ENCODE measurements at places on chromosomes 11 and 22.

DNA sequence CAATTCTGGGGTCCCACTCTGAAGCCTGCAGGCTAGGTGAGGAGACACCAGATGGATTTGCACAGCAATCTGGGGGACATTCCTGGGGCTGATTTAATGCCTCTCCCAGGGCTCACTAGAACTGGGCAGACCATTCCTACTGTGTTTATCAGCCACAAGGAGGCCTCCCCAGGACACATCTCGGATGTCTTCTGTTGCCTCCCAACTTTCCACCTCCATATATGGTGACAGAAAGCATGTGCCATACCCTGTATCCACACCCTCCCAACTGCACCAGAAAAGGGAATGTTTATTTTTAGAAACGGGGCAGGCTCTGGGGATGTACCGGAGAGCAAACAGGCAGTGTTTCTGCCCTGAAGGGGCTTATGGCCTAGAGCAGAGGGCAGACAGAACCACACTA, 181.8 kb downstream of the CSNK2A3 start:
- DNase-seq, result no peak

DNA sequence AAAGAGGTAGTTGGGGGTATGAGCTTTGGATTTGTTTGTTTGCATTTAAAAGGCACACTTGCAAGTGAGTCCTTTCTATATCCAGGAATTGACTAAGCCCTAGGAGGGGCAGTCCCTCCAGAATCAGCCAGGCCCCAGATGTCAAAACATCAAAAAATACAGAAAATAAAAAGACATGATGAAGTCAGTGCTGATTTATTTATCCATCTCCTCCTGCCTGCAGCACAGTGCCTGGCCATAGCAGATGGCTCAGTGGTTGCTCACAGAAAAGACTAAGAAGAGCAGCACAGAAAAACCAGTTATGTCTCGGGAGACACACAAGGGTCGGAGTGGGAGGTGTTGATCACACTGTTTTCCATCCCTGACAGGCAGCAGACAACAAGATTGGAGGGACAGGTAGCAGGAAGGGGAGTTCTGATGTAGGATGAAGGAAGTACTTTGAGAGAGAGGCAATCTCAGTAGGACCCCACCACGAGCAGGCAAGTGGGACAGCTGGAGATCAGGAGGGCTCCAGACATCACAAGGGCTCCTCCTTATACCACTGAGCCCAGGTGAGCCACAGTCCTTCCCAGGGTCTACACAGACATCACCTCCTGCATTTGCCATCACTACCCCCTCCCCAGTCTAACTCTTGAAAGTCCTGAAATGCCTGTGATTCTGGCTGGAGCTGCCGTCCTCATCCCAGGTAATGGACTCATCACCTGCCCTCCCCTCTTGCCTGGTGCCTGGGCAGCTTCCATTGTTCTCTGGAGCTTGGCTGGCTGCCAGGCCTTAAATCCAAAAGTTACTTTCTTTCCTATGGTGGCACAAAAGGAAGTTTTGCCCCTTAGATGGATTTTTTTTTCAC, 32.3 kb downstream of the TMPRSS5 start:
- no peak for DNase-seq

DNA sequence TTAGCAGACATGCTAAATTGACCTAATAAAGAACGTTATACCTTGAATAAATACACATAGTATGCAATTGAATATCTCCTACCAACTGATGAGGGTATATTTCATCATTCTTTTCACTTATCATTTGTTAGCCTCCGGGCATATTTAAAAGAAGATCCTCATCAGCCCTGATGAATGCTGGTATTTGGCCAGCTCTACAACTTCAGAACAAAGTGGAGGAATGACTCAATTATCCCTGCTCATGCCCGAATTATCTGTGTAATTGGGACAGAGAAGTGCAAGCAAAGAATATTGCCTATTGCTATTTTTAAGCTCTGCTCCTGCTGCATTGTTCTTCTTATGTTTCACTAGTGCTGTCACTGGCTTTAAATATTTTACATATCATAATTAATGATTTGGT, 622.1 kb downstream of the METTL15 start:
- DNase-seq, result no peak

DNA sequence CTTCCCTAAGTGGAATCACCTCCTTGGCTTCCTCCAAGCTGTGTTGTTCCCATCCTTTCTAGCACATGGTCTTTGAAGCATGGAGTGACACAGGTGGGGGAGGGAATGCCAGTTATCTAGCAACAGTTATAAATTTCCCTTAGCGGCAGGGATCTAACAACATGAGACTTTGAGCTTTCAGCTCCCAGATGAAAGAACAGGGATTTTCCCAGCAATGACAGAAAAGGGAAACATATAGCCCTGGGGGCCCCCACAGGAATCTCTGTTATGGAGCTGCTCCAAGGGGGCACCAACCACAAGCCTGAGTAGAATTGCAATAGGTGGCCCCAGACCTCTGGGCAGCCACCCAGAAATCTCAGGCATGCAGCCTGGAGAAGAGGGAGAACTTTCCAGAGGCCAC, 163.0 kb downstream of the GRIK4 start:
- no peak for DNase-seq

- DNase-seq, result no peak
Observed at GRCh38 chr11:62983536-62984199, 1.1 kb downstream of the SLC22A6 start.

DNA sequence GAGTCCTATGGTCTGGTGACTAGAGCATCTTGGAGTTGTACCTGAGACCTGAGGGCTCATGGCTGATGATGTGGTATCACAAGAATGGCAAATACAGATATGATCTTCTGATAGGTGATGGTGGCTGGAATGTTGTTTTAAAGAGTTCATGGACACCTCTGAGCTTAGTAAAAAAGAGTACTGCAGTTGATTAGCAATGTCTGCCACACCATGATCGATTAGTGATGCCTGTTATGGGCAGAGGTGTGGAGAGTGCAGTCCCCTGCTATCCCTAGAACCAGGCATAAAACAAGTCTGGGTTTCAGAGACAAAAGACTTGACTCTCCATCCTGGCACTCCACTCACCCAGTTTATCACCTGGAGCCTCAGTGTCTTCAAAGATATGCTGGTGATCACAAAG, 1.4 kb upstream of the BATF2 start:
- DNase-seq, result no peak

DNA sequence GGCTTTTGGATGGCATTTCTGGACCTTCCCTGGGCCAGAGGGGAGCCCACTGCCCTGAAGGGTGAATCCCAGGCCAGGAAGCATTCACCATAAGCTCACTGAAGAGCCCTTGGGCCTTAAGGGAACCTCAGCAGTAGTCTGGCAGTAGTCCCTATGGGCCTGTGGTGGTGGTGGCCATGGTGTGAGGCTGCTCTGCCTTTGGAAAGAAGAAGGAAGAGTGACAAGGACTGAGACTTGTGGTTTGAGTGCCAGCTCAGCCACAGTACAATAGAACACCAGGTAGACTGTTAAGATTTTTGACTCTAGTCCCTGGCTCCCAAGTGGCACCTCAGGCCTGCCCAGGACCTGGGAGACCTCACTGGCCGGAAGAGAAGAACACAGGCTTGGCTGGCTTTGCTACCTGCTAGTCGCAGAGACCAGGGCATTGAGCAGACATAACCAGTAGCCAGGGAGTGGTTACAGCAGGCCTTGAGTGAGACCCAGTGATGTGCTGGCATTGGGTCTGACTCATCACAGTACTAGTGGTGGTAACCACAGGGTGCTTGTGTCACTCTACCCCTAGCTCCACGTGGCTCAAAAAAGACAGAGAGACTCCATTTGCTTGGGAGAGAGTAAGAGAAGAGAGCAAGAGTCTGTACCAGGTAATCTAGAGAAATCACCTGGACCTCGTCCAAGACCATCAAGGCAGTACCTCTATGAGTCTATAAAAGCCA, 259.8 kb upstream of the BLID start:
- DNase-seq, result no peak

- no peak for DNase-seq
Observed at GRCh38 chr11:83982825-83983224, 696.7 kb upstream of the CCDC90B start.

Data from frontal cortex (tissue), 4 donors.